Smooth muscle cell of the pulmonary artery (primary cell): ENCODE measurements at places on chromosomes 4 and X. TPM values are rescaled to one million over a fixed set of nuclear protein-coding genes. Genes with fewer than 3 reads are reported as not detected.

The PABPC4L gene
- total RNA-seq: 0.26 and 0.30 TPM in 2 replicates

The PPP4R3C gene
- not detected in 2 replicates for total RNA-seq

The NPNT gene
- total RNA-seq: 0.46 TPM in 1 of 2 replicates, not detected in the other

The TLR8 gene
- total RNA-seq: not detected in 2 replicates

The CYSLTR1 gene
- 0.13 and 5.1 TPM in 2 replicates for total RNA-seq

The KCND1 gene
- total RNA-seq: 2.3 and 2.8 TPM in 2 replicates

The GPRASP2 gene
- 14.2 and 17.8 TPM in 2 replicates for total RNA-seq

The HS6ST2 gene
- total RNA-seq: 0.07 TPM in 1 of 2 replicates, not detected in the other

The CT45A2 gene
- total RNA-seq: not detected in 2 replicates

The STPG2 gene
- 0.10 TPM in 1 of 2 replicates, not detected in the other for total RNA-seq

The ZNF711 gene
- total RNA-seq: 0.23 and 0.33 TPM in 2 replicates

The ZNF157 gene
- 0.03 and 0.26 TPM in 2 replicates for total RNA-seq

The PCGF3 gene
- 42.3 and 62.2 TPM in 2 replicates for total RNA-seq

The S100G gene
- total RNA-seq: not detected in 2 replicates

The MUC7 gene
- not detected in 2 replicates for total RNA-seq
